ENCODE measurements at places on chromosomes 11 and 22.

- no peak for DNase-seq
- no peaks in the 10 kb centered on the region for H3K4me1 ChIP-seq
- H3K27me3 ChIP-seq, result no peaks in the 10 kb centered on the region
- H3K36me3 ChIP-seq, result no peaks in the 10 kb centered on the region
- H3K27ac ChIP-seq, result no peak overlapping the region
- H3K4me3 ChIP-seq, result no peak overlapping the region
These were observed 730.6 kb downstream of the METTL15 start for GRCh38 chr11:28838741-28839140.

- peaks cover 65% of the 10 kb centered on the region for H3K36me3 ChIP-seq
- H3K27ac ChIP-seq, result no peak overlapping the region
- H3K4me1 ChIP-seq, result peaks cover 72% of the 10 kb centered on the region
- H3K27me3 ChIP-seq, result no peaks in the 10 kb centered on the region
- no peak overlapping the region for H3K4me3 ChIP-seq
- no peak for DNase-seq
These were observed 5.0 kb downstream of the SLC39A13 start for GRCh38 chr11:47413351-47413750.

DNA sequence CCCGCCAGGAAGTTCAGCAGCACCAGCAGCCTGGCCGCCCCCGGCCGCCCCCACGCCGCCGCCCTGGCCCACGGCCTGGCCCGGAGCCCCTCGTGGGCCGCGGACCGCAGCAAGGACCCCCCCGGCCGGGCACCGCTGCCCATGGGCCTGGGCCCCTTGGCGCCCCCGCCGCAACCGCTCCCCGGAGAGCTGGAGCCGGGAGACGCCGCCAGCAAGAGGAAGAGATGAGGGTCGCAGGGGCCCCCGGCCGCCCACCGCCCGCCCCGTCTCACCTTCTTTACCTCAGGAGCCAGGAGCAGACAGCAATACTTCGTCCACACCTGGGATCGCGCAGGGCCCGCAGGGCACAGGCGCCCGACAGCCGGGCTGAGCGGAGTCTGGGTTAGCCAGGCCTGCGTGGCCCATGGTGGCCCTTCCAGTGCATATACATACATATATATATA lies 115.6 kb downstream of the CACNA1I start:
- H3K4me3 ChIP-seq, result no peak overlapping the region
- H3K27me3 ChIP-seq, result peaks cover 71% of the 10 kb centered on the region
- no peak overlapping the region for H3K27ac ChIP-seq
- H3K4me1 ChIP-seq, result peaks cover 12% of the 10 kb centered on the region

GRCh38 chr11:87425943-87426342 lies 388.2 kb downstream of the TMEM135 start:
- H3K27ac ChIP-seq, result no peak overlapping the region
- no peak for DNase-seq
- H3K4me3 ChIP-seq, result no peak overlapping the region
- no peaks in the 10 kb centered on the region for H3K4me1 ChIP-seq

- H3K36me3 ChIP-seq, result no peaks in the 10 kb centered on the region
- peak overlapping the region; percentile 69 for H3K27ac ChIP-seq
- no peak overlapping the region for H3K4me3 ChIP-seq
- H3K27me3 ChIP-seq, result no peaks in the 10 kb centered on the region
These were observed 21.0 kb downstream of the FLI1 start for GRCh38 chr11:128714881-128715280.

- no peaks in the 10 kb centered on the region for H3K36me3 ChIP-seq
- no peak overlapping the region for H3K27ac ChIP-seq
- DNase-seq, result no peak
- H3K4me3 ChIP-seq, result no peak overlapping the region
- H3K4me1 ChIP-seq, result peaks cover 67% of the 10 kb centered on the region
- no peaks in the 10 kb centered on the region for H3K27me3 ChIP-seq
These were observed 61.2 kb downstream of the CD82 start for GRCh38 chr11:44626645-44627044.

DNA sequence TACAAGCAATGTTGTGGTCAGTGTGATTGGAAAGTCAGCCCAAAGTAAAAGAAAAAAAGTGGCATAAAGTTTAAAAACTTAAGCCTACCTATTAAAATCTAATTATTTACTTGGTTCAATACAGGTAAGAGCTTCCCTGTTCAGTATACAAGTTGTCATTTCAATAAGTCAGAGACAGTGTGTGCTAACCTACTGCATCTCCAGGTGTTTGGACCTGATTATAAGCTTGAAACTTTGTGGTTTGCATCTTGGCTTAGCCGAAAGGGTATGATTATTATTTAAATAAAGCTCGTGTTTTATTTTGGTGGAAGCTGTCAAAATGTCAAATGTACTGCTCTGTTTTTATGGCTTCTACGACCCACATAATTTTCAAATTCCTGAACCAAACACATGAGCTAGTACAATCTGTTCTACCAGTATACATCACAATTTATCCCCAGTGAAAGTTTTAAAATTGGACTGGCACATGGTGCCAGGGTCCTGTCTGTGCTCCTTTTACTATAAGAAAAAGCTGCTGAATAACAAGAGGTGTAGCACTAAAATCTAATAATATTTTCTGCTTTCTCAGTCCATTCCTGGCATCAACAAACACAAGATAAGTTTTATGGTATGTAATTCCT lies 103.9 kb upstream of the ANO3 start:
- no peaks in the 10 kb centered on the region for H3K27me3 ChIP-seq
- H3K27ac ChIP-seq, result no peak overlapping the region
- no peaks in the 10 kb centered on the region for H3K36me3 ChIP-seq
- DNase-seq, result no peak
- no peaks in the 10 kb centered on the region for H3K4me1 ChIP-seq
- H3K4me3 ChIP-seq, result no peak overlapping the region

- H3K27me3 ChIP-seq, result no peaks in the 10 kb centered on the region
- DNase-seq, result no peak
- no peak overlapping the region for H3K27ac ChIP-seq
- H3K36me3 ChIP-seq, result no peaks in the 10 kb centered on the region
- no peak overlapping the region for H3K4me3 ChIP-seq
These were observed 131.2 kb upstream of the RCN1 start for GRCh38 chr11:31959716-31960115.

DNA sequence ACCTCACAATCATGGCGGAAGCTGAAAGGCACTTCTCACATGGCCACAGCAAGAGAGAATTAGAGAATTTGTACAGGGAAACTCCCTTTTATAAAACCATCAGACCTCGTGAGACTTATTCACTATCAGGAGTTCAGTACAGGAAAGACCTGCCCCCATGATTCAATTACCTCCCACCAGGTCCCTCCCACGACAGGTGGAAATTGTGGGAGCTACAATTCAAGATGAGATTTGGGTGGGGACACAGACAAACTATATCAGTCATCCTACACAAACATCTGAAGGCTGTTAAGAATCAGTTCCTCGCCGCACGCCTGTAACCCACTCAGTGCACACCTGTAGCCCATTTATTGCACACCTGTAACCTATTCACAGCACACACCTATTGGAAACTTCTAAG lies 39.8 kb downstream of the CHST1 start:
- no peak for DNase-seq
- no peaks in the 10 kb centered on the region for H3K4me1 ChIP-seq
- H3K36me3 ChIP-seq, result no peaks in the 10 kb centered on the region
- H3K27ac ChIP-seq, result no peak overlapping the region

DNA sequence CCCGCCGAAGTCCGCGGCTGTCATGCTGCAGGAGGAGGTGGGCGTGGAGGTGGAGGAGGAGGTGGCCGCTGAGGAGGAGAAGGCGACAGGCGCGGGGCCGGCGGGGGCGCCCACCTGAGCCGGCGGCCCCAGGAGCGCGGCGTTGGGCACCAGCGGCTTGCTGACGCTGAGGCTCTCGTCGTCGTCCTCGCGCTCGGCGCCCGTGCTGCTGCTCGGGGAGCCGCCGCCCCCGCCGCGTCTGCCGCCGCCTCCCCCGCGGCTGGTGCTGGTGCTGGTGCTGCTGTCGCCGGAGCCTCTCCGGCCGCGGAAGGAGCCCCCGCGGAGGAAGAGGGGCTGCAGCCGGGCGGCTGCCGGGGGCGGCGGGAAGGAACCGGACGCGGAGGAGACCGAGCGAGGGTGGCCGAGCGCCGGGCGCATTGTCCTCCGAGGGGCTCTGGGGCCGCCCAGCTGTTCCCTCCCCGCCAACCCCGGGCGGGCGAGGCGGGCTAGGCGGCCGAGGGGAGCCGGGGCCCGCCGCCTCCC lies 388 bp downstream of the TMEM121B start:
- no peak overlapping the region for H3K27ac ChIP-seq
- no peak for DNase-seq
- H3K4me1 ChIP-seq, result peaks cover 35% of the 10 kb centered on the region
- H3K27me3 ChIP-seq, result peaks cover 21% of the 10 kb centered on the region
- no peaks in the 10 kb centered on the region for H3K36me3 ChIP-seq
- H3K4me3 ChIP-seq, result peak overlapping the region; percentile 51

GRCh38 chr11:111438846-111439520 lies 59.9 kb upstream of the POU2AF1 start:
- H3K4me3 ChIP-seq, result no peak overlapping the region
- H3K4me1 ChIP-seq, result peaks cover 23% of the 10 kb centered on the region
- no peak for DNase-seq
- peaks cover 2% of the 10 kb centered on the region for H3K27me3 ChIP-seq

DNA sequence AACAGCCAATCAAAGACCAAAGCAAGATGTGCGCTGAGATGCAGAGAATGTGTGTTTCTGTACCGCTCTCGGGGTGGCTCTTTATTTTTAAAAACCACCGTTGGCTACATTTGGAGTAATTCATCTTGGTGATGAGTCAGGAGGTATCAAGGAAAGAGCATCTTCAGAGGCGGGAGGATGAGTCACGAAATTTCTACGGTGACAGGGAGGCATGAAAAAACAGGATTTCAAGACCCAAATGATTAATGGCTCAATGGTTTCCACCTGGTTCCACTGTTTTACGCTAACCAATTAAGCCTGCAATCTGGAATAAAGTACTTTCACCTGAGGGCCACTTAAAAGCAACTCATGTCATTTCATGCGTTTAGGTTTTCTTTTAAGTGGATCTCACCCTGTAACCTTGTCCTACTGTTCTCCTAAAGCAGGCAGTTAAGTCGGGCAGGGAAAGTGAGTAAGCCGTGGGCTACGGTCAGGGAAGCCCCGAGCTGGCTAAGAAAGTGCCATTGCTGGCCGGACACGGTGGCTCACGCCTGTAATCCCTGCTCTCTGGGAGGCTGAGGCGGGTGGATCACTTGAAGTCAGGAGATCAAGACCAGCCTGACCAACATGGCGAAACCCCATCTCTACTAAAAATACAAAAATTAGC lies 74.6 kb downstream of the CELSR1 start:
- no peaks in the 10 kb centered on the region for H3K36me3 ChIP-seq
- no peak overlapping the region for H3K4me3 ChIP-seq
- H3K4me1 ChIP-seq, result peaks cover 8% of the 10 kb centered on the region
- no peak overlapping the region for H3K27ac ChIP-seq
- H3K27me3 ChIP-seq, result peaks cover 24% of the 10 kb centered on the region

DNA sequence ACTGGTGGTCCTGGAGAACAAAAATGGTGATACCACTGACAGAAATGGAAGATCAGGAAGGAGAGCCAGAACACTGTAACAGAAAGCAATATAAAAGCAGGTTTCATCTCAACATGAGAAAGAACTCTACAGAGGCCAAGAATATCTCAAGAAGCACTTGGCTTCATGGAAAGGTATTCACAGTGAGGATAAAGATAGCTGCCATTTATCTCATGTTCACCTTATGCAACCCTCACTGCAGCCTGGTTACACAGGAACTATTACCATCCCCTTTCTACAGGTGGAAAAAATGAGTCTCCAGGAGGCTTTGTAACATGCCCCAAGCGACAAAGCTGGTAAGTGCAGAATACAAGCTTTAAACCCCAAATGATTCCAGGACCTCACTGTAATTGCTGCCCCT lies 606.1 kb upstream of the CADM1 start:
- no peaks in the 10 kb centered on the region for H3K27me3 ChIP-seq
- no peak for DNase-seq
- no peak overlapping the region for H3K27ac ChIP-seq
- no peak overlapping the region for H3K4me3 ChIP-seq

DNA sequence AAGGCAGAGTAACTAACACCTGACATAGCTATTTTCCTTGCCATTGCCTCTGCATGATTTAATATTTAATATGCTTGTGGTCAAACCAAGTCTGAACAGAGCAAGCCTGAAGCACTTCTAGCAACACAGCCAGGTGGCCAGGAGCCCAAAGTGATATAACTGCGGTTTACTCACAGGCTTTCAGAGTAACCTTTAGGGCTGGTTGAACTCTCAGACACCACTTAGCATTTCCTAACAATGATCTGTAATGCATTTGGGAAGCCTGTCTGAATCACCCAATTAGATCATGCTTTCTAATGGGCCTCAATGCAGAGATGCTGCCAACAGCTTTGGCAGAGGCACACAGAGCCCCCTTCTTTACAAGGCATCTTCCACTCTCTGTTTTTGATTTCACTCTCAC lies 96.1 kb downstream of the FDX1 start:
- H3K4me1 ChIP-seq, result no peaks in the 10 kb centered on the region
- no peaks in the 10 kb centered on the region for H3K36me3 ChIP-seq
- no peaks in the 10 kb centered on the region for H3K27me3 ChIP-seq
- DNase-seq, result peak; percentile 59

GRCh38 chr11:82606738-82607137 lies 126.9 kb downstream of the FAM181B start:
- H3K27me3 ChIP-seq, result no peaks in the 10 kb centered on the region
- H3K36me3 ChIP-seq, result no peaks in the 10 kb centered on the region
- H3K4me3 ChIP-seq, result no peak overlapping the region
- no peak for DNase-seq
- H3K4me1 ChIP-seq, result no peaks in the 10 kb centered on the region
- no peak overlapping the region for H3K27ac ChIP-seq
